ENCODE measurements at places on chromosomes 4 and X. TPM values are rescaled to one million over a fixed set of nuclear protein-coding genes. Genes with fewer than 3 reads are reported as not detected.

- H3K4me1 ChIP-seq = no peaks in the 10 kb centered on the region
- DNase-seq = no peak
- no peak overlapping the region for H3K27ac ChIP-seq
- H3K27me3 ChIP-seq = no peaks in the 10 kb centered on the region
- H3K4me3 ChIP-seq = no peak overlapping the region
These were observed 144.7 kb upstream of the HHIP start for GRCh38 chr4:144501231-144501780.

GRCh38 chr4:146998157-146998556 is 52.5 kb upstream of the TTC29 start:
- H3K36me3 ChIP-seq = no peaks in the 10 kb centered on the region
- no peaks in the 10 kb centered on the region for H3K4me1 ChIP-seq
- no peak overlapping the region for H3K27ac ChIP-seq
- H3K4me3 ChIP-seq = no peak overlapping the region
- DNase-seq = no peak
- no peaks in the 10 kb centered on the region for H3K27me3 ChIP-seq

DNA sequence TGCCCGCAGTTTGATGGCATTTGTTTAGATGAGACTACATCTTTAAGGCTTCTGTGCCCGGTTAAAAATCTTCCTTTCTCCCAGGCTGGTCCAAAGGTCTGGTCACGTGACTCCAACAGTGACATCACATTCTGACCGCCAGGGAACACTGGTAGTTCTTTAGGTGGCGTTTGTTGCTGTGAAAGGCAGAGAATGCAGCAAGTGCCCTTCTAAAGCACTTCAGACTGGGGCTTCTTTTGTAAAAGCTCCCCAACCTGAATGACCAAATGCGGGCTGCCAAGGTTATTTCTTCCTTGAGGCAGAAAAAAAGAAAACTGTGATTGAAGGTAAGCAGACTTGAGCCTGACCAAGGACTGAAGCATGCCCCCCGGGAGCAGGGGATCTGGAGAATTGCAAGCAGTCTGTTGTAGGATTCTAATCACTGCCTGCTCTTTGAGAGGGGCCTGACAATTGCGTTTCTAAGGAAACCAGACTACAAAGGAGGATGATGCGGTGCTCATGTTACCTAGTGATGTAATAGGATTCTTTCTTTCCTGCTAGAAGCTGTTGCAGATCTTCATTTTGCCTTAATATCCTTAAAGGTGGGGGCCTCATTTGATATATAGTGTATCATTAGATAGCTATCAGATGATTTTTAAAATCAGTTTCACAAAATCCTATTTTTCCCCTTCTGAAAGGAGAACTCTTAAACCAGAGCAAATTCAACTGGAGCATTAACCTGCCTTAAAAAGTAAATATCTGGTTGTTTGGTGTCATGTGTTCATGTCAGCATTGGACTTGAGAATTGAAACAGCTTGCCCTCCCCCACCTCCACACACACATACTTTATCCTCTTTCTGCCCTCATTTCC is 133.1 kb downstream of the AKAP4 start:
- H3K4me1 ChIP-seq = no peaks in the 10 kb centered on the region
- peak overlapping the region; percentile 97 for H3K27ac ChIP-seq
- H3K27me3 ChIP-seq = no peaks in the 10 kb centered on the region
- peak overlapping the region; percentile 69 for H3K4me3 ChIP-seq
- DNase-seq = peak; percentile 76

- no peaks in the 10 kb centered on the region for H3K4me1 ChIP-seq
- no peak overlapping the region for H3K4me3 ChIP-seq
- no peak overlapping the region for H3K27ac ChIP-seq
- no peaks in the 10 kb centered on the region for H3K36me3 ChIP-seq
These were observed 103.7 kb downstream of the RBM47 start for GRCh38 chr4:40525752-40526598.

GRCh38 chrX:154351183-154352011 is 23.0 kb downstream of the FLNA start:
- no peak overlapping the region for H3K4me3 ChIP-seq
- H3K36me3 ChIP-seq = peaks cover 59% of the 10 kb centered on the region
- no peaks in the 10 kb centered on the region for H3K4me1 ChIP-seq

DNA sequence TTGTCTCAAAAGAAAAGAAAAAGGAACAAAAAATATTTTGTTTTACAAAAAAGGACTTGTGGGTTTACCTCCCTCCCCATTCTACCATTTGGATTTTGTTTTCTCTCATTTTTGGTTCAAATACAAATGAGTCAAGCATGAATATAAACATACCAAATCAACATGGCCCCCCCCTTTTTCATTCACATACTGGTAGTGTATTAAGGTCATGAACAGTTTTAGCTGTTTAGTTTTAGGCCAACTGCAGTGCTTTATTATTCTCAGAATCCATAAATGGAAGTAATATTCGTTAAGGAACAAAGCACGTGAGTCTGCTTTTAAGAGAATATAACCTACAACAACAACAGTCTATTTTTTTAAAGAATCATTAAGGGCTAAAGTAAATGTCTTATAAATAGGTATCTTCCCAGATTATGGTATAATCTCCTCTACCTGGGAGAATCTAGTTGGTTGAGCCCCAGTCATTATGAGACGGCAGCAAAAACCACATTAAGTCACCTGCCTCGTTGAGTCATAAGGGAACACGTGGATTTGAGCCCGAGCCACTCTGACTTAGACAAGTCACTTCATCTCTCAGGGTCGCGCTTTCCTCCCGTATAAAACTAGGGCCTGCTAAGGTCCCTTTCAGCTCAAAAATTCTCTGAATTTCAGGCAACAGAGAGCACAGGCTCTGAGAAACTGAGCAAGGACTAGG is 26.7 kb downstream of the BCLAF3 start:
- no peaks in the 10 kb centered on the region for H3K27me3 ChIP-seq
- no peak for DNase-seq
- no peak overlapping the region for H3K27ac ChIP-seq
- H3K36me3 ChIP-seq = peaks cover 5% of the 10 kb centered on the region
- H3K4me1 ChIP-seq = no peaks in the 10 kb centered on the region

DNA sequence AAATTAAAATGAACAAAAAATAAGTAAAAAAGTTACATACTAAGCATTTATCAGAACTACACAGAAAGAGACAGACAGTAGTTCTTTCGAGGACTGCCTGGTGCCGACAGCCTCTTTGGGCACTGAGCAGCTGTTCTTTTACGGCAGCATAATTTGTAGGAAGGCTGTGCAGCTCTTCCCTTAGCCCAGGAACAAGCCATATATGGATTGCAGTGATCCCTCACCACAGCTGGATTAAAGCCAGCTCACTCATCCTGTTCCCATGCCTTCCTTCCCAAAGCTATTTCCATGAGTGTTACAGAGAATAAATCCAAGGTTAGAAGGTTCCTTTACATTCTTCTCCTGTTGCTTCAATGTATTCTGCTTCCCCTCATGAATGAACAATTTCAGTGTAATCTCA is 71.7 kb downstream of the DDX60L start:
- H3K27ac ChIP-seq = no peak overlapping the region
- DNase-seq = no peak
- H3K4me1 ChIP-seq = no peaks in the 10 kb centered on the region
- no peaks in the 10 kb centered on the region for H3K27me3 ChIP-seq

GRCh38 chr4:76525751-76526150 is 90.7 kb downstream of the SHROOM3 start:
- no peak overlapping the region for H3K4me3 ChIP-seq
- H3K27ac ChIP-seq = no peak overlapping the region
- H3K4me1 ChIP-seq = no peaks in the 10 kb centered on the region
- H3K27me3 ChIP-seq = no peaks in the 10 kb centered on the region
- no peaks in the 10 kb centered on the region for H3K36me3 ChIP-seq
- no peak for DNase-seq

GRCh38 chrX:73400136-73400748 is 46.6 kb upstream of the CDX4 start:
- no peaks in the 10 kb centered on the region for H3K27me3 ChIP-seq
- H3K27ac ChIP-seq = no peak overlapping the region
- no peak for DNase-seq

DNA sequence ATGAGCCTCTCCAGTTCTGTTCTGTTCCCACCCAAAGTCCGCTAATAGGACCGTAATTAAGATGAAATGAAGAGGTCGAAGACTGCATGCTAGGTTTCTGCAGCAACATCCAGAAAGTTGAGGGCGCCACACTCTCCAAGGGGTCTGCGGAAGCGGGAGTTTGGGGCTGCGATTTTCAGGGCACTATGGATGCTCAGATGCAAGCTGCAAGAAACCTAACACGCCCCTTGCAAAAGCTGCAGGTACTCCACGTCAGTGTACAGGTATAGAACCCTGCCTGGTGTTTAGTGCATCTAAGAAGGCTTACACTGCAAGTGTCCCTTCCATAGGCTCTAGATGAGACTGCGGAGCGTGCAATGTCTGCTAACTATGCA is 61.4 kb downstream of the RHOXF2B start:
- H3K27me3 ChIP-seq = peaks cover 90% of the 10 kb centered on the region
- H3K36me3 ChIP-seq = no peaks in the 10 kb centered on the region
- no peak overlapping the region for H3K27ac ChIP-seq

- no peaks in the 10 kb centered on the region for H3K36me3 ChIP-seq
- H3K27me3 ChIP-seq = no peaks in the 10 kb centered on the region
- H3K4me3 ChIP-seq = no peak overlapping the region
These were observed 190.6 kb downstream of the CCSER1 start for GRCh38 chr4:90317785-90318184.

DNA sequence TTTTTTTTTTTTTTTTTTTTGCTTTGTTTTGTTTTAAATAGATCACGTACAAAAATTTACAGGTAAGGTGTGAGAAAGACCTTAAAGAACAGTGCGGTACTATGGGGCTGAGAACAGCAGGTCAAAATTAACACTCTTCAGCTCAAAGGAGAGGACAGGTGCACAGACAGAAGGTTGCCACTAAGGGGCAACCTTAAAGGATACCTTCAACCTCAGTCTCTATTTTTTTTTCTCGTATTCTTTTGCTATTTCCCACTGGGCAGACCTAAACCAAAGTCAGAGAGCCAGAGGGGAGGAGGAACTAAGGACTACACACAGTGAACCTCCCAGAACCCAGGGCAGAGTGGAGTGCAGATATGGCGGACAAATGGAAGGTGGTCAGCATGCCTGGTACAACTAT is 1984.3 kb upstream of the IGFBP7 start:
- no peaks in the 10 kb centered on the region for H3K36me3 ChIP-seq
- H3K4me1 ChIP-seq = no peaks in the 10 kb centered on the region
- DNase-seq = peak; percentile 48
- no peak overlapping the region for H3K4me3 ChIP-seq
- H3K27ac ChIP-seq = no peak overlapping the region
- H3K27me3 ChIP-seq = no peaks in the 10 kb centered on the region

- DNase-seq = no peak
- H3K4me3 ChIP-seq = no peak overlapping the region
- H3K27ac ChIP-seq = no peak overlapping the region
- peaks cover 5% of the 10 kb centered on the region for H3K27me3 ChIP-seq
- H3K4me1 ChIP-seq = no peaks in the 10 kb centered on the region
These were observed 338.3 kb upstream of the GALNT7 start for GRCh38 chr4:172830295-172830764.

GRCh38 chrX:130091980-130092522 is 18.2 kb downstream of the ELF4 start:
- peak; percentile 72 for DNase-seq
- H3K27ac ChIP-seq = no peak overlapping the region
- H3K36me3 ChIP-seq = no peaks in the 10 kb centered on the region
- H3K4me1 ChIP-seq = no peaks in the 10 kb centered on the region
- no peaks in the 10 kb centered on the region for H3K27me3 ChIP-seq
- no peak overlapping the region for H3K4me3 ChIP-seq

PRR32 gene
- not detected for total RNA-seq

HMGB3 gene
- total RNA-seq = 432 TPM

- no peaks in the 10 kb centered on the region for H3K4me1 ChIP-seq
- no peak overlapping the region for H3K4me3 ChIP-seq
- no peaks in the 10 kb centered on the region for H3K36me3 ChIP-seq
These were observed 923.6 kb upstream of the TENM3 start for GRCh38 chr4:181319629-181320028.

DNA sequence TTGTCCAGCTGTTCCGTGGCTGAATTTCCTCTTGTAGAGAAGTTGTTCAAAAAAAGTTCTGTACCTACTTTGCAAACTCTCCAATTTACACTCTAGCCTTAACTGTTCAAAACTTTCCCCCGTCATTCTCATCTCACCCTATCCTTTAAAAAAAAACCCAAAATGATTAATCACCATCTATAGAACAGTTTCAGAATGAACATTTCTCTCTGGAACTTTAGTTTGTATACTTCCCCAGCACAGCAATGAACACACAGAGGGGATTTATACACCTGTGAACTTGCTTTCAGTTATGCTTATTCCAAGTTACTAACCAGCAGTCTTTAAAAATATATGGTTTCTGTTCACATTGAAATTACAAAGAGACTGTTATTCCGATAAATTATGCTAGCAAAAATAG is 1.2 kb downstream of the GEMIN8 start:
- peak overlapping the region; percentile 88 for H3K4me3 ChIP-seq
- no peak overlapping the region for H3K27ac ChIP-seq
- no peaks in the 10 kb centered on the region for H3K27me3 ChIP-seq
- no peak for DNase-seq
- no peaks in the 10 kb centered on the region for H3K36me3 ChIP-seq

ARMCX6 gene
- 46.7 TPM for total RNA-seq
